HTR-8/SVneo (cell line): ENCODE measurements at places on chromosomes 11 and 22.

DNA sequence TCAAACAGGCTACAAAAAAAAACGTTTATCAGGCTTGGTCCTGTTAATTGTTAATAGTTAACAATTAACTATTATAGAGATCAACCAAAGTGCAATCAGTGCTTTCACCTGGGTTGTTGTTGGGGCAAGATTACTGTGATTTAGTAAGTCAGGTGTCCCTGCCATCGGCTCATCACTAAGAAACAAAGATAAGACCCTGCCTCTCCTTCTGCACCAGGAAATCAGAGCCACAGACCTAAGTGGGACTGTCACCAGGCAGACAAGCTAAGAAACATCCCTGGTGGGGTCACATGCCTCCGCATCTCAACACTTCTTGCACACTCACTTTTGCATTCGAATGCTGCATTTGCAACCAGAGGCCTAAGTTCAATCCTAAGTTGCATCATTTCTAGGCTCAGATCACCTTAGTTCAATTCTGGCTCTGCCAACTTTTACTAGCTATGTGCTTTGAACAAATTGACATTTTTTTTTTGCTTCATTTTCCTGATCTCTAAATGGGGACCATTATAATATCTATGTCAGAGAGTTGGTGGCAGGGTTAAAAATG lies 298.9 kb upstream of the B3GAT1 start:
- DNase-seq: no peak

DNA sequence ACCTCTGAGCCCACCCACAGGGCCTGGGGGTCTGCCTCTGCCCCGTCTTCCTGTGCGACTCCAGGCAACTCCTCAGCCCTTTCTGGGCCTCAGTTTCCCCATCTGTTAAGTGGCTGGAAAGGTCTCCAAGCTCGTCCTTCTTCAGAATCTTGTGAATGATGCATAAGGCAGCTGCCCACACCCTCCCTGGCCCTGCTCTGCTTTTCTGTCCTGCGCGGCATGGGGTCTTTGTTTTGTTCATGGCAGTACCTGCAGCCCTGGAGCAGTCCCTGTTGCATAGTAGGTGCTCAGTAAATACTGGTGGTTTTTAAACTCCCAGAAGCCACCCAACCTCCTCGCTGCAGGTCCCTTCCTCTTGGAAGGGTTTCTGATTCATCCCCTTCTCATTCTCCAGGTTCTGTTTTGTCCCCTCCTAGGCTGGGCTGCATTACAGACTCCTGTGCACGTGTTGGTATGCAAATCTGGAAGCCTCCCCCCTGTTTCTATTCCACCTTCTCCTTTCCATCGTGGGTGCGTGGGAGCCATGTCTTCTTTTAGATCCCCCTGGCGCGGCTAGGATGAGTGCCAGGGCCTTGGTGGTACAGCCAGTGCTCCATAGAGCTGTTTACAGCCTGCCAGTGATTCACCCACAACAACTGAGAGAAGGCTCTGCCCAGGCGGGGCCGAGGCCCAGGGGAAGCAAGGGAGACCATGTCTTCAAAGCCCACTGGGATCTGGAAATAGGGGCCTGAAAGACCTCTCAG lies 19.3 kb upstream of the SYT7 start:
- no peak for DNase-seq

GRCh38 chr22:40363059-40363458 lies 7.3 kb upstream of the SGSM3 start:
- no peak for DNase-seq

DNA sequence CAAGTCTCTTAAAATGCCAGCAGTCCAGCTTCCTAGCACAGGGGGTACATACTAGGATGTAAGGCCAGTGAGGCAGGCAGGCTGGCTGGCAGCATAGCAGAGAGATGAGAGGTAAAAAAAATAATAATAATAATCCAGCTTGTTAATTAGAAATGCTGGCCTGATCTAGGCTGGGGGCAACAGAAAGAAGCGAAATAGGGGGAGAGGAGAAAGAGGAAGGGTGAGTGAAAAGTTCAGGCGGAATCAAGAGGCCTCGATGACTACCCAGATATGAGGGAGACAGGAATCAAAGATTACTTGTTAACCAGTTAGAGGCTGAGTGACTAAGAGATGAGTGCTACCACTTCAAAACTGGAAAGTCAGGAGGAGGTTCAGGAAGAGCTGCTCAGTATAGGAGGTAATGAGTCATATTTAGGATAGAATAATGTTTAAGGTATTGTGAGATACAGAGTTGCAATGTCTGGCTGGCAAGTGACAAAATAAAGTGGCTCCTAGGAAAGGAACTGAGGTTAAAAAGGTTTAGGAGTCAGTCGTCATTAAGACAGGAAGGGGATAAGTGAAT lies 2.8 kb downstream of the ALKBH8 start:
- peak; percentile 56 for DNase-seq

DNA sequence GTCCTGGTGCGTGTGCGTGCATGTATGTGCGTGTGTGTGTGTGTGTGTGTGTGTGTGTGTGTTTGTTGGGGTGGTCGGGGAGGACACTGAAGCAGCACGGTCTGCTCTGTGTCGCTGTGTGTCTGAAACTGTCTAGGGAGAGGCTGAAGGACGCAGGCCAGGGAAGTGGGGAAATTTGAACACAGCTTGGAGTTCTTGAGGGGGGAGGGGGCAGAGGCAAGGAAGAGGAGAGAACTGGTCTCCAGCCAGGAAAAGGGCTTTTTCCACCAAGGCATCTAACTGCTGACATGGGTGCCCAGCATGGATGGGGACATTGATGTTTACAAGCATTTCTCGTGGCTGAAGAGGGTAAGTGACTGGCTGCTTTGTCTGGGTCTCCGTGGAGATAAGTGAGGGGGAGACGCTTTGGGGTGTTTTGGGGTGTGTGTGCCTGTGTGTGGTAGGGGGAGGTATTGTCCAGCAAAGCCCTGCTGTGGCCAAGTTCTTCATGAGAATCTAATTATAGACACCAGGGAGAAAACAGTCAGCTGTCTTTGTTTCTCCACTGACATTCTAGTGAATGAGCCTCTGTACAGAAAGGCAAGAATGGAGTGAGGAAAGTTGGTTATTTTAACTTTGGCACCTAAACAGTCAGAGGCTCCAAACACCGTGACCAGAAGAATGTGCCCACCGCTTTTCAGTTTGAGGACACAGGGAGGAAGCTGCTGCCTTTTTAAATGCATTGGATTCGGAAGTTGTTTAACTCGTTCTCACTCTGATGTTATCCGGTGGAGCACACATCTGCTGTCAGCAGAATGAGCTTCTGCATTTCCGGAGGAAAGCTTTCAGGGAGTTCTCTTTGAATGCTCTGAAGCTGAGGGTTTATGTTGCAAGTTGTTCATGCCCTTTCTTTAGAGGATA lies 63.7 kb downstream of the PPFIBP2 start:
- DNase-seq: no peak

DNA sequence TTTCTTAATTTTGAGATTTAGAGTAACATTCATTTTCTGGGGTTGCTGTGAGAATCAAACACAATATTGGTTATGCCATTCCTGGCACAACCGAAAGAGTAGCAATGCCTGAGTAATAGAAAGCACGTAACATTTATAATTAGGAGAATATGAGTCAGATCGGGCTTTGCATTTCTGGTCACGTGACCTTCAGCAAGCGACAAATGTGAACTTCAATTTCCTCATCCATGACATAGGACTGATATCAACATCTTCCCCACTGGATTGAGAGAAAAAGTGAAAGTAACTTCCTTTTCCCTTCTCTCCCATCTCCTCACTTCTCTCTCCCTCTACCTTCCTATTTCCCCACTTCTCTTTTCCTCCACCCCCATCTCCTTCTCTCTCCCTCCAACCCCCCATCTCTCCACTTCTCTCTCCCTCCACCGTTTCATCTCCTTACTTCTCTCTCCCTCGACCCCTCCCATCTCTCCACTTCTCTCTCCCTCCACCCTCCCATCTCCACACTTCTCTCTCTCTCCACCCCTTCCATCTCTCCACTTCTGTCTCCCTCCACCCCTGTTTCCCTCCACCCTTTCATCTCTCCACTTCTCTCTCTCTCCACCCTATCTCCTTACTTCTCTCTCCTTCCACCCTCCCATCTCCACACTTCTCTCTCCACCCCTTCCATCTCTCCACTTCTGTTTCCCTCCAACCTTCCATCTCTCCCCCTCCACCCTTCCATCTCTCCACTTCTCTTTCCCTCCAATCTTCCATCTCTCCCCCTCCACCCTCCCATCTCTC lies 33.5 kb upstream of the CAT start:
- DNase-seq: no peak

GRCh38 chr22:39092111-39092862 lies 4.8 kb upstream of the APOBEC3H start:
- no peak for DNase-seq
